Upper lobe of right lung (tissue), 1 donor: ENCODE measurements at places on chromosomes 5 and 9.
A peak's percentile ranks its signal among the peaks of the same experiment; 100 is the strongest.

DNA sequence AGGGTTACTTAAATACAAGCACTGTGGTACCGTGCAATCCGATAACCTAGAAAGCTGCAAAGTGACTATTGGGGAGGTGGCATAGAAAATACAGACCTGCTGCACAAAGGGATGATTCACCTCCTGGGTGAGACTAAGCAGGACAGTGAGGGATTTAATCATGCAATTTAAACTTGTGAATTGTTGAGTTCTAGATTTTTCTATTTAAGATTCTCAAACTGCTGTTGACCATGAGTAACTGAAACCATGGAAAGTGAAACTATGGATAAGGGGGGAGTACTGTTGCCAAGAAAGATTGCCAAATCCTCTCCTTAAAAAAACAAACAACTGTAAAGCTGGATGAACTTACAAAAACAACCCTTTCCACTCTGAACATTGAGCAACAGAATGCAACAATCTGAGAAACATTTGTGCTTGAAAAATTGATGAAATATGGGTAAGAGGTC lies 61.5 kb upstream of the NUDT12 start:
- no peak for DNase-seq

GRCh38 chr9:132589148-132590036 lies 7.0 kb downstream of the BARHL1 start:
- no peak for DNase-seq

DNA sequence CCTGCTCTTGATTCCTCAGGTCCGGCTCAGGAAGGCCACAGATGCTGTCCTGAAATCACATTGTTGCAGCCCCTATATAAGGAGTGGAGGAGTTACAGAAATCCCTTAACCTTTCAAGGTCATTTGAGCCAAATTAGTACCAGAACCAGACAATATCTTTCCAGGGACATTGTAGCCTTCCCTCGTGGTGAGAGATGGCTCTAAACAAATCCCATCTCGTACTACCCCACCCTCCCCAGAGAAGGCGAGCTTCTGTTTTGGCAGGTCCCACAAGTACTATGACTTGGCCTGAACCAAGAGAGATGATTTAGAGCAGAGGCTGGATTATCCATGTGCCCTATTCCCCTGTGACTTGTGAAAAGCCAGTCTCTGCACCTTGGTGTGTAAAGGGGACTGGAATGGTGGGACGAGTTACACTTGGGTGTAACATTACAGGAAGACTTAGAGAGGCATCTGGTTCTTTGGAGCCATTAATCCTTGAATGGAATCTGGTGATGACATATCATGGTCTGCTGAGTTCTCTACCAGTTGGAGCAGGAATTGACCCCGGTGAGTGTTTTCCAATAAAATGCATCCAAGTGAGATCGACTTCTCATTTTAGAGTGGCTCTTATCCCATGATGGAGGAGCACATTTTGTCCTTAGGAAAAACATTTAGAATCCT lies at the start of gene FAM240B:
Gene FAM240B, minus strand, starts transcription at position 51 of the 663 bp plus-strand sequence. CDS start 16,134 bp downstream, outside the sequence.
- no peak for DNase-seq

GRCh38 chr5:93272108-93272507 lies 308.9 kb downstream of the NR2F1-AS1 start:
- DNase-seq: no peak

DNA sequence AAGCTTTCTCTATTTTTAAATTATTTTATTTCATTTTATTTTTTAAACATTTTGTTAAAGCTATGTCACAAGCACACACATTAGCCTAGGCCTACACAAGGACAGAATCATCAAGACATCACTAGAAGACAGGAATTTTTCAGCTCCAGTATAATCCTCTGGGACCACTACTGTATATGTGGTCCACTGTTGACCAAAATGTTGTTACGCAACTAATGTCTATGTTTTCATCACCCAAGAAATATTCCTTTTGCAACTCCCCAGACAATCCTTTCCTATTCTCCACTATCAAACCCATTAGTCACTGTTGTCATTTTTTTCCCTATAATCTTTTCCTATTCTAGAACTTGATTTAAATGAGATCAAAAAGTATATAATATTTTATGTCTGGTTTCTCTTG lies 2371.7 kb upstream of the C9orf72 start:
- DNase-seq: no peak

DNA sequence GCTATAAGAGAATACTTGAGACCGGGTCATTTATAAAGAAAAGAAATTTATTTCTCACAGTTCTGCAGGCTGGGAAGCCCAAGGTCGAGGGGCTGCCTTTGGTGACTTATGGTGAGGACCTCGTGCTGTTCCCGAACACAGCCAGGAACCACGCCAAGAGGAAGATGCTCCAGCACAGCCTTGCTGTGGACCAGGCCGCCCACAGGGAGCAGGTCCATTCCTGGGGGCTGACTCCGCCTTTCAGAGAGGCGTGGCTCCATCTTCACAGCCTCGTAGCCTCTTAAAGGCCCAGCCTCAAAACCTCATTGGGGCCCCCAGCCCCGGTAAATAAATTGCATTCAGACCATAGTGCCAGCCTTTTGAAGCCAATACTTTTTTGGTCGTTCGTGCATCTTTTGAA lies 93.5 kb upstream of the CACNA1B start:
- DNase-seq: peak; percentile 35

GRCh38 chr9:115367321-115367720 lies 249.4 kb upstream of the TNC start:
- DNase-seq: no peak

DNA sequence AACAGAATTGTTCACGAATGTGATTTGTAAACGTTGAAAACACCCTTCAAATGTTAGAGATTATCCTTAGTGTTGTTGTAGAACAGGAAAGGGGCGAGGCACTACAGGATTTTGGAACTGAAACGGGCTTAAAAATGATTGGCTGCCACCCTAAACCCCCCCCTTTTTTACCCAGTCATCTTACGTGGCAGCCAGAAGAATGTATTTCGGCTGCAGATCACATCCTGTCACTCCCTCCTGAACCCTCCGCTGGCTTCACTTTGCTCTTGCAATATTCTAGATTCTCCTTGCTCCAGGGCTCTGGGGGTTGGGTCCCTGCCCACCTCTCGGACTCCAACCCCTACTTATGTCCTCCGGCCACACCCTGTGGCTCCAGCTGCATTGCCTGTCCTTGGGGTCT lies 13.9 kb upstream of the UNC5A start:
- DNase-seq: no peak

GRCh38 chr5:163682234-163682633 lies 176.8 kb downstream of the MAT2B start:
- DNase-seq: no peak

DNA sequence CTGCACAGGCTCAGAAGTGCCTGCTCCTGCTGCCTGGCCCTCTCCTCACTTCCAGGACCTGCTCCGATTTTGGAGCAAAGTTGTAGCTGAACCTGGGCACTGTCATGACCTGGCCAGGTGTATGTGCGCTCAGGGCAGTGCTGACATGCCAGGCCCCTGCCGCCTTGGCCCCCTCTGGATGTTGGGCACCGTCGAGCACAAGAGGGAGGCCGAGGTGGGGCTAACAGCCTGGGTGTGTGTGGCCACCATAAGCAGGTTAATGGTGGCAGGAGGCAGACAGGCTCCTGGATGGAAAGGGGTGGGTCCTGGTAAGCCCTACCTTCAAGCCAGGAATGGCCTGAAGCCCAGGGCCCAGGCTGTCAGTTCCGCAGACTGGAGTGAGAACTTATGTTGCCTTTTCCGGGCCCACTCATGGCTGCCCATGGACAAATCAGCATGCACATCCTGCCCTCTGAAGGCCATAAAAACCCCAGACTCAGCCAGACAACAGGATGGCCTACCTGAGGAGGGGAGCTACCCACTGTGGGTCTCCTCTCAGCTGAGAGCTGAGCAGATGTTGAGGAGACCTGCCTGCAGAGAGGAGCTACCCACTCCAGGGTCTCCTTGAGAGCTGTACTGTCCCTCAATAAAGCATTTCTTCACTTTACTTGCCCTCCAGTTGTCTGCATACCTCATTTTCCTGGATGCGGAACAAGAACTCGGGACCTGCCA lies 66.2 kb downstream of the NACC2 start:
- DNase-seq: no peak
